Activated T-helper 1 cell treated with anti-CD3 and anti-CD28 coated beads, Interleukin-12 subunit alpha, Interleukin-12 subunit beta, Interleukin-2, Interleukin-4 antibody, amounts not matched to agents 30 ng/mL and 10 ng/mL and 1 ng/mL, durations not matched to agents 14 hours and 24 hours and 36 hours (primary cell): ENCODE measurements at places on chromosomes 1 and 21. TPM values are rescaled to one million over a fixed set of nuclear protein-coding genes. Genes with fewer than 3 reads are reported as not detected.

Gene KPRP
- total RNA-seq, result not detected in 2 replicates

Gene STXBP3
- total RNA-seq, result 39.6 and 42.4 TPM in 2 replicates

Gene ESRRG
- total RNA-seq, result not detected in 2 replicates

Gene SMPDL3B
- total RNA-seq, result 0.29 and 0.60 TPM in 2 replicates
